ENCODE measurements at places on chromosomes 3 and 15.

DNA sequence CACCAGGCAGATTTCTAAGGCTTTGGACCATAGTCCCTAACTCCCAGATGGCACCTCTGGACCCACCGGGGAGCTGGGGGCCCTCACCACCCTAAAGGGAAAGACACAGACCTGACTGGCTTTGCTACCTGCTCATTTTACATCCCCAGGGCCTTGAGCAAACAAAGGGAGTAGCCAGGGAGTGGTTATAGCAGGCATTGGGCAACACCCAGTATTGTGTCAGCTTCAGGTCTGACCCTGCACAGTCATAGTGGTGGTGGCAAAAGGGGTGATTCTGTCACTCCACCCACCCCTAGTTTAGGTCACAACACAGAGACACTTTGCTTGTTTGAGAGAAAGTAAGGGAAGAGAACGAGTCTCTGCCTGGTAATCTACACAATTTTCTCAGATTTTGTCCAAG, 352.5 kb downstream of the DIPK2A start:
- no peak for DNase-seq

- DNase-seq, result no peak
Observed at GRCh38 chr15:85501574-85501973, 121.2 kb downstream of the AKAP13 start.

GRCh38 chr3:159149633-159150032, 347.8 kb downstream of the MFSD1 start:
- DNase-seq, result no peak

DNA sequence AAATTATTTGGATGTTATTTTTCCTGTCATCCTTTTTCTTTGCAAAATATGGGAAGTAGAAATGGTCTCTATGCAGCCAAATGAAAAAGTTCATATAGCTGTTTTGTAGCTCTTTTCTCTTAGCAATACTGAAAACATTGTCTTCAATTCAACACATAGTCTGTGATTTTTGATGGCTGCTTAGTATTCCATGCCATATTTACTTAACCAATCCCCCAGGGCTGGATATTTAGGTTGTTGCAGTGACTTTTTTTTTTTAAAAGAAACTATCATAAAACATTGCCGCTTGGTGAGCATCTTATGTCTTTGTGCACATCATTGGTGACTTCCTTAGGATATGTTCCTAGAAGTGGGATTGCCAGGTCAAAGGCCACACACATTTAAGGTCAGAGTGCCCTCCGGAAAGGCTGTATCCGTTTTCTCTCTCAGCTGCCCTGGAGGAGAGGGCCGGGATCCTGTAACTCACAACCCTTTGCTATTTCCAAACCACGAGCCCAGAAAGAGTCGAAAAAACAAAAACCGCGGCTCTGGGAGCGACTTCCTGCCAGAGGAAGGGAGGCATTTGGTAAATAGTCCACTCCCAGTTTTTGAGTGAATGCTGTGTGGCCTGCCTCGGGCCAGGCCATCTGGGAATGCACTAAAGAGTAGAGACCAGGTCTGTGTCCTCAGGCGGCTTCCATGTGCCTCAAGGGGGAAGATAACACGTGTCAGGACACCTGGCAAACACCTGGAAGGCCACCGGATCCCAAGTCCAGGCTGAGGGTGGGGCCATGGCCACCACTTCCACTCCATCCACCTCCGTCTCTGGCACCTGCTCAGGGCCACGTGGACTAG, 41.9 kb downstream of the SMAD6 start:
- DNase-seq, result no peak

- DNase-seq, result no peak
Observed at GRCh38 chr3:175434561-175434960, 575.4 kb downstream of the NAALADL2 start.

DNA sequence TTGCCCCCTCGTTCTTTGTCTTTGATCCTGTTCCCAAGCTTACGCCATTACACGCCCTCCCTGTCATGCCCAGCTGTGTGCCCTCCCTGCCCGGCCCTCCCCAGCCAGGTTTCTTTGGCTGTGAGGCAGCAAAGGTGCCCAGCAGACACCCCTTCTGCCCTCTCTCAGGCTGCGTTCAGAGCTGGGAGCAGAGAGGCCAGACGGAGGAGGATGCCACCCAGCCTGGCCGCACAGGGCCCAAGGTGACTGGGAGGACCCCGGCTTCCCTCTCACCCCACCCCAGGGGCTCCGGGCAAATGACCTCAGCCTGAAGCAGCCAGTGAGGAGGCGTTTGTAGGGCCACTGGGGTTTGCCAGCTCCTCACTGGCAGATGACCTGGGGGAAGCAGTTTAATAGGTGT, 30.8 kb upstream of the LACTB start:
- DNase-seq, result no peak

- DNase-seq, result no peak
Observed at GRCh38 chr3:15477951-15478639, 43.4 kb downstream of the COLQ start.

DNA sequence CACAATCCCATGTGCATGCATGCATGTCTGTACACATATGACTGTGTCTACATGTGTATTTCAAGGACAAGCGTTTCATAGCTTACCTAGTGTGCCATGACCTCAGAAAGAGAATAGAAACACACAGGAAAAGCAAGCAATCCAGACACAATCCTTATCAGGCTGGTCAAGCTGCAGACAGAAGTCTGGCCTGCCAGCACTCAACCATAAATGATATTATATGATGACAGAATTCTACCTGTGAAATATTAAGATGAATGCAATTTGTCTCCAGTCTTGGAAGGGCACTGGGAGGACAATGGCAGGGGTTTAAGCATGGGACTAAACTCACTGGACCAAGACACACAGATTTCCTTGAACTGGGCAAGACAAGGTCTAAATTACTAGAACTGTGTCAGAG, 50.9 kb upstream of the ARL6 start:
- no peak for DNase-seq

GRCh38 chr3:108546247-108546646, 35.9 kb upstream of the MYH15 start:
- DNase-seq, result no peak

DNA sequence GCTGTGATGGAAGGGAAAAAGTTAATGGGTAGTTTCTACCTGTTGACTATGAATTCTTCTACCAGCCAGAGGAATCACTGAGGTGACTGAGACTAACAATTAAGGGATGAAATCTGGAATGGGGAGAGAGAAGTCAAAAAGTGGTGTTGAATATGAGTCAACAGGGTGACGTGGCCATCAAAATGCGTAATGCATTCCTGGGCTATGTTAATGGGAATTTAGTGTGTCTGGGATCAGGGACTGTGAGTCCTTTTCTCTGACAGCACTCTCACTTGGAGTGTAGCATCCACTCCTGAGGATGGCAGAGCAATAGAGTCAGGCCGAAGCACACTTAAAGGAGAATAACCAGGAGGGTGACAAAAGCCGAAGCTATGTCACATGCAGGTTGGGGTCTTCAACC, 60.4 kb downstream of the MESD start:
- DNase-seq, result no peak

GRCh38 chr3:175526191-175526590, 667.1 kb downstream of the NAALADL2 start:
- DNase-seq, result no peak

DNA sequence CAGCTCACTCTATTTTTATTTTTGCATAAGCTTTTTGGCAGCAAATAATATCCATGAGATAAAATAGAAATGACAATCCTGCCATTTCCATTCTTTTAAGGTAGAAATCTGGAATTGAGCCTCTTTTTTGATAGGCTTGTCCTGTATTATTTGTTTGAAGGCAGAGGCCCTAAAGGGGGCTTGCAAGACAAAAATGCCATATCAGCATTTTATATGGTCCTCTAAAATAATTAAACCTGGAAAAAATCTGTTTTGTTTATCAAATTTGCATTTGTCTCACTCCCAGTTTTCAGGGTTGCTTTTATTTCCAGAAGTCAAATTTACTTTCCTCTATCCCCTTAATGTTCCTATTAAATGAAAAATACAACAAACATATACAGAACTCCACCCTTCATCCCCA, 134.9 kb upstream of the GAP43 start:
- no peak for DNase-seq

DNA sequence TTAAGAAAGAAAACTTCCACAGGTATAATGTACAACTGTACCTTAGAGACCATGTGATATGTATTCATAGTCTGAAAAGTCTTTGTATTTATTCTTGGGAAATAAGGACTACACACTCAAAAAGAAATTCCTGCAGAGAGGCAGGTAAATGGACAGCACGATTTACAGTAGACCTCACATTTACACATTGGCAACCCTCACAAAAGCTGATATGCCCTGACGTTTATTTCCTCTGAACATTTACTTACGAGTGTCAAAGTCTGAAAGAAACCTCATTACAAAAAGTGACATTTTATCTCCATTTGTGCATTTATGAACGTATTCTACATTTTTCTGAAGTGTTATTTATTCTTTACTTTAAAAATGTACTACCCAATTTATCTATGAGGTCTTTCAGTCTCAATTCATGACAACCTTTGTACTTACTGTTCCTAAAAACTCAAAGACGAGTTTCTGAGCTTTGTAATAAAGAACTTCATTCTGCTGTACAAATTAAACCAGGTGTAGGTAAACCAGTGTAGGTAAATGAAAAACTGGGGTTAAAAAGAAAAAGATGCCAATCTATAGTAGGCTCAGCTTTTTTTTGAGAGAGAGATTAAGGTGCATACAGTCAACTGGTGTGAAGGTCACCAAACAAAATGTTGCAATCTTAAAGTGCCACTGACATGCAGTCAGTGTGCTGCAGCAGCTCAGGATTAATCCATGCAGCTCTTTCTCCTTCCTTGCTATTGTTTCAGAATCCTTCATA, 44.3 kb downstream of the THRB start:
- no peak for DNase-seq

DNA sequence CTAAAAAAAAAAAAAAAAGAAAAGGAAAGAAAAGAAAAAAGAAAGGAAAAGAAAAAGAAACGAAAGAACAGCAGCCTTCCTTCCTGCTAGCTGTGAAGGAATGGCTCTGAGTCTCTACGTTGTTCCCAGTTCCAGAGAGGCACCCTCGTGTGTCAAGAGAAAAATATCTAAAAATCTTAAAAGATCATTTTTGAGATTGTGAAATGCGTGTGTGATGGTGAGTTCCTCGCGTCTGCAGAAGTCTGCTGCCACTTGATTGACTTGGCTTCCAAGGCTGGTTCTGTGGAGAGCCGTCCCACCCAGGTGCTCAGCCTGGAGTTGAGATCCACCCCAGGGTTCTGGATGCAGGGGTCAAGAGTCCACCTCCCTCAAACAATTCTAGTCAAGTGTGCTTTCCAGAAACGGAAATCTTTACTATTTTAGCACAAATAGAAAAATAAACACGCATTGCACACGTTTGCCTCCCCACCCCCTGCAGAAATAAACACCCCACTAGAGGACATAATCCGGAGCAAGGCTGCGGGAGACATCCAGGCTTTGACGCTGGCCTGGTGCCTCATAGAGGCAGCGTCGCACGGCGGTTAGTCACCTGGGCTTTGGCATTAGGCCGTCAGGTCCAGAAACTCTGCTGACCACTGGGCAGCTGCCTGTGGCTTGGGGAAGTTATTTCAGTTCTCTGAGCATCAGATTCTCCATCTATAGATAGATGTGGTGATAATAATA, 265.4 kb downstream of the FAM43A start:
- no peak for DNase-seq

DNA sequence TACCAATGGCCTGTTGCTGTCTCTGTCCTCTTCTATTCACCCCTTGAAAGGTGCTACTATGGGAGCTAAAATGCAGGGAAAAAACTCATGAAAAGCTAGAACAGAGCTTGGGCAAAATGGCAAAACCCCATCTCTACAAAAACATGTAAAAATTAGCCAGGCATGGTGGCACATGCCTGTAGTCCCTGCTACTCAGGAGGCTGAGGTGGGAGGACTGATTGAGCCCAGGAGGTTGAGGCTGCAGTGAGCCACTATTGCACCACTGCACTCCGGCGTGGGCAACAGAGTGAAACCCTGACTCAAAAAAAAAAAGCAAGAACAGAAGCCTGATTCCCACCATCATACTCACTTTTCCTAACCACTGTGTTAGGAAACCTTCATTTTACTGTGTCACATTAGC, 1.9 kb downstream of the MAP4 start:
- DNase-seq, result no peak

DNA sequence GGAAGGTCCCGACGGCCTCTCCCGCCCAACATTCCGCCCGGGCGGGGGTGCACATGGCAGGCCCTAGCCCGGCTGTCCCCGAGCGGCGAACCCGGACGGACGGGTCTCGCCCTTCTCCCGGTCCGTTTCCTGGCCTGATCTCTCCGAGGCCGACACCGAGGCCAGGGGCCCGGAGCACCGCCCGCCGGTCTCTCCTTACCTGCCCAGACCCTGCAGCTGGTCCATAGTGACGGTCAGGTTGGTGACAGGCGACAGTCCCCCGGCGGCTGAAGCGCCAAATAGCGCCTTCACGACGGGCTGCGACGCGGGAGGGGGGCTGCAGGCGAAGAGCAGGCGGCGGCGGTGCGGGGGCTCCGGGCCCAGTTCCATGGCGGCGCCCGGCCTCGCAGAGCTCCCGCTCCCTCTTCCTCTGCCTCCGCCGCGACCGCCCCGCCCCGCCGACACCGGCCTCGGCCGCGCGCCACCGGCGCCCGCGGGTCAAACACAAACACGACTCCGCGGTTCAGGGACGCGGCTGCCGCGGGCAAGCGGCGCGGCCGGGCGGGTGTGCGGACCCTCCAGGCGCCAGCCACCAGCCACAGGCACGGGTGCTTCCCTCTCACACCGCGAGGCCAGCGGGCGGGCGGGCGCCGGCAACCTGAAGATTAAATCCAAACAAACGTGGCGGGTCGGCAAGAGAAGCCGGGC, 495 bp downstream of the CDC25A start:
- no peak for DNase-seq

- DNase-seq, result no peak
Observed at GRCh38 chr3:187942658-187943241, 197.5 kb upstream of the BCL6 start.

DNA sequence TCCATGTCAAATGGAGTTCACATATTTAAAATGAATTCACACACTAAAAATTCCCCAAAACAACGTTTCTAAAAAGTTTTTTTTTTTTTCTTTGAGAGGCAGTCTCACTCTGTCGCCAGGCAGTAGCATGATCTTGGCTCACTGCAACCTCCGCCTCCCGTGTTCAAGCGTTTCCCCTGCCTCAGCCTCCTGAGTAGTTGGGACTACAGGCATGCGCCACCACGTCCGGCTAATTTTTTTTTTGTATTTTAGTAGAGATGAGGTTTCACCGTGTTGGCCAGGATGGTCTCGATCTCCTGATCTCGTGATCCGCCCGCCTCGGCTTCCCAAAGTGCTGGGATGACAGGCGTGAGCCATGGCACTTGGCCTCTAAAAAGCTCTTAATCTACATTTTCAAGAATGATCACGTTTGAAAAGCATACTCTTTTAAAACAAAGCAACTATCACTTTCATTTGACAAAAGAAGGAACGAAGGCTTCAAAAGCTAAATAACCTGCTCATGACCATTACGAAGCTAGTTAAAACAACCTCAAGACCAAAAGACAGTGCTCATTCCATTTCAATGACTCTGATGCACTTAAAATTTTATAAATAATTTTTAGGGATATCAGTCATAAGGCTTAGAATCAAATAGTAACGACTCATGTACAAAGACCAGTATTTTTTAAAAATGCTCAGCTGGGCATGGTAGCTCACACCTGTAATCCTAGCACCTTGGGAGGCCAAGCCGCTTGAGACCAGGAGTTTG, 5.5 kb downstream of the UBE3A start:
- DNase-seq, result no peak

- DNase-seq, result peak; percentile 58
Observed at GRCh38 chr15:45637552-45638033, 2.8 kb downstream of the SQOR start.
